ENCODE measurements at places on chromosomes 7 and 10.

DNA sequence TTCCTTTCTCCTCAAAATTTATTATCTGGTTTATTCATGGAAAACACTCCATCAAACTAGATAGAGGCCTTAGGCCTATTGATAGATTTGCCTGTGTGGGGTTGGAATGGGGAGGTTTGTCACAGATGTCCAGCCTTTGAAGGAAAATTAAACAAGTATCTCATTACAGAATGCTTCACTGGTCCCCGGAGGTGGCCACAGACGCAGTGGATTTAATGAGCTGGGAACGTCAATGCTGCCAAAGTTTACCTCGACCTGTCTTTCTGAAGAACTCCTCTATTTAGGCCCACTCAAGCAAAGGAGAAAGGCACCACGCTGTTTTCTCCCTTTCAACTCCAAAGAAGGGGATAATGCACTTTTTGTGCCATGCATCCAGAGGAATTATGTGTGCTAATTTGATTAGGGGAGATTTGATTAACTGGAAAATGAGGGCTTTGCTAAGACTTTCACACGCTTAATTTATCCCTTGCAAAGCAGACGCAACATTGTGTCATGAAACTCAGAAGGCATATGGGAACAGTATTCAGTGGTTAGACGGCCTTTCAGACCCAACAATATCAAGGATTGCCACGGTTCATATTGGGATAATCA lies 558.8 kb upstream of the GALNT17 start:
- no peak for DNase-seq

- no peak for DNase-seq
Measured at GRCh38 chr7:120405652-120406051, 132.7 kb downstream of the KCND2 start.

DNA sequence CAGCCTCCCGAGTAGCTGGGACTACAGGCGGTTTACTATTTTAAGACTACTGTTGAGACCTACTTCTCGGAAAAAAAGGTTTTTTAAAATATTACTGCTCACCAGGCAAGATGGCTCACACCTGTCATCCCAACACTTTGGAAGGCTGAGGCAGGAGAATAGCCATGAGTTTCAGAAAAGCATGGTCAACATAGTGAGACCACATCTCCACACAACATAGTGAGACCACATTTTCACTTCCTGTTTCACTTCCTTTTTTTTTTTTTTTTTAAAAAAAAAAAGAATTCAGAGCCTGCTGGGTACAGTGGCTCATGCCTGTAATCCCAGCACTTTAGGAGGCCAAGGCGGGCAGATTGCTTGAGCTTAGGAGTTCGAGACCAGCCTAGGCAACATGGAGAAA lies 46.5 kb downstream of the SVOPL start:
- no peak for DNase-seq

- DNase-seq = no peak
Measured at GRCh38 chr10:107425931-107426553, 261.5 kb upstream of the SORCS1 start.

- no peak for DNase-seq
Measured at GRCh38 chr10:70917226-70917625, 28.9 kb upstream of the PCBD1 start.

- DNase-seq = no peak
Measured at GRCh38 chr10:51651063-51651462, 48.3 kb downstream of the CSTF2T start.

DNA sequence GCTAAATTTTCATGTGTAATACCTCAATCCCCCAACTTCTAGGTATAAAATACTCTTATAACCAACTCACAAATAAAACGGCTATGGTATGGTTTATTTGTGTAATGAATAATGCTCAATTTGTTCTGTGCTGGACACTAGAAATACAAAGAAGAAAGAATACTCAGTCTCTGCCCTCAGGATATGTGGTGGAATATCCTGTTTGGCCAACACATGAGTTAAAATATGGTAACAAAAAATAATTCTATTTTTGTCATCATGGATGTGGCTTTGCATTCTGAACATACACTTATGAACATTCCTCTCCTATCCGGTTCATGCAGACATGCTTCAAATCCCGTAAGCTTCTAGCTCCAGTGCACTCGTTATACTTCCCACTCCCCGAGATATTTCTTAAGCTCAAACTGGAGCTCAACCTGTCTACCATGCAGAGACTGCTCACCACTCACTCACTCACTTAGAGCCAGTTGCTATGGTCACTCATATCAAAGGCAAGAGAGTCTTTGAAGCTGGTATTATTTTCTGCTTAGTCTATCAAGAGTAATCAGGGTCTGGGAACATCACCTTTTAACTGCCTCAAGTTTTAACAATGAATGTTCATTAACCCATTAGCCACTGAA lies 53.8 kb upstream of the SLC16A12 start:
- DNase-seq = no peak

DNA sequence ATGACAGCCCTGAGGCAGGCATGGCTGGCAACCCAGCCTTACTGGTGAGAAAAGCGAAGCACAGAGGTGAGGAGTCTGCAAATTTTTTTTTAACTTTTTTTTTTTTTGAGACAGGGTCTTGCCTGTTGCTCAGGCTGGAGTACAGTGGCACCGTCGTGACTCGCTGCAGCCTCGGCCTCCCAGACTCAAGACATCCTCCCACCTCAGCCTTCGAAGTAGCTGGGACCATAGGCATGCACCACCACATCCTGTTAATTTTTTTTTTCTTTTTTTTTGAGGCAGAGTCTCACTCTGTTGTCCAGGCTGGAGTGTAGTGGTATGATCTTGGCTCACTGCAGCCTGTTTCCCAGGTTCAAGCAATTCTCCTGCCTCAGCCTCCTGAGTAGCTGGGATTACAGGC lies 35.1 kb upstream of the DLG5 start:
- no peak for DNase-seq

DNA sequence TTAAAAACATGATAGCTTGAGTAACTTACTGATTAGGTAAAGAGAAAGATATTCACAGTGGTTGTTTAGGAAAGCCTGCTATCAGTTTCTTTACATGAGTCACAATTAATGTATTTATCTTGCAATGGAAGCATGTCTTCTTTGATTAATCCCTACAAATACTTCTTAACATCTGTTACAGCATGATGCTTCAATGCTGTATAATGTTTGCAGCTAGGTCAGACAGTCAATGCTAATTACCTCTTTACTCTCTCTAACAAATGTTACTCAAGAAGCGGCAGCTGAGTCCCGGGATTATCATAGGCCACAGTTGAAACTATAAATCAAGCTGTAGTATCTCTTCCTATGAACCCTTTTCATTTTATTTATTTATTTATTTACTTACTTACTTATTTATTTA lies 33.2 kb downstream of the ACBD5 start:
- no peak for DNase-seq

- no peak for DNase-seq
Measured at GRCh38 chr7:10266976-10267375, 706.7 kb upstream of the PHF14 start.

- no peak for DNase-seq
Measured at GRCh38 chr7:80145780-80146422, 11.3 kb downstream of the GNAI1 start.

DNA sequence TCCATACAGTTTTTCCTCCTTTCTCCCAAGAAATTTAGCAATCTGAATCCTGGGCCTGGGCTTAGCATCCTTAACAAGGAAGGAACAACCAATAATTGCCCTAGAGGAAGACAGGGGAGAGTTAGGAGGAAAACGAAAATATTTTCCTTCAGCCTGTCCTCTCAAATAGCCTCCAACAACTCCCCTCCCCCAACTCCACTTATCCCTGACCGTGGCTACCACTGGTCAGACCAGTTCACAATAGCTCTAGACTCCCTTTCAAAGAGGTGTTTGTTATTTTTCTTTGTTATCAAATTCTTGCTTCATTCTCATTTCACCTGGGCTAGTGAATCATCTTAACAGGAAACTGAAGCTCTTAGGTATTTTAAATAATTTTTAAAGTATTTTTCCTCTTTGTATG lies 114.1 kb downstream of the CPED1 start:
- DNase-seq = no peak

DNA sequence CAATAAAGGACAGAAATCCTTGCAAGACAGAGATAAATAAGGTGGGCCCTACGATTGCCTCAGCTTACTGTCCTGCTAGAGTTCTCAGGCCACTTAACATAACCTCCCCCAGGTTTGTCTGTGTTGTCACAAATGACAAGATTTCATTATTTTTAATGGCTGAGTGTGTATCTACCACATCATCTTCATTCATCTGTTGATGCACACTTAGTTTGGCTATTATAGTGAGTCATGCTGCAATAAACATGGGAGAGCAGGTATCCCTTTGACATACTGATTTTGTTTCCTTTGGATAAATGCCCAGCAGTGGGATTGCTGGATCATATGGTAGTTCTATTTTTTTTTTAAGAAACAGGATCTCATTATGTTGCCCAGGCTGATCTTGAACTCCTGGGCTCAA lies 60.6 kb downstream of the PRTFDC1 start:
- DNase-seq = no peak

- DNase-seq = no peak
Measured at GRCh38 chr7:129607471-129608120, 3.9 kb upstream of the NRF1 start.

DNA sequence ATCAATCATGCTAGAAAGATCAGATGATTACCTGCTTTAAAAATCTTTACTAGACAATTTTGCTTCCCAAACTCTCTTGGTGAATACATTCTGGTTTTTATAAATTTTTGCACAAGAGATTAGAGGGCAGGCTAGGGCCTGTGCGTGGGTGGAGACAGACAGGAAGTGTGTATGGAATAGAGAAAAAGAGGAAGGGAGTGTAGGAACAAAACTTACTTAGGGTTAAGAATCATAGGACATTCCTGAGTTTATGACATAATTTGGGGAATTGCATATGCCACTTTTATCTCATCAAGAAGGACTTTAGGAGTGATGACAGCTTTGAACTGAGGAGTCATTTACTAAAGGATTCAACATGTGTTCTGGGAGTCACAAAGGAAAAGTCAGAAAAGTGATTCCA lies 31.3 kb downstream of the LAMB1 start:
- DNase-seq = no peak

- DNase-seq = no peak
Measured at GRCh38 chr10:57973451-57973850, 294.2 kb downstream of the IPMK start.

GRCh38 chr7:48427671-48428070 lies 256.4 kb downstream of the ABCA13 start:
- DNase-seq = no peak

Data from activated naive CD4-positive, alpha-beta T cell (primary cell).